Trophoblast cell (in vitro differentiated cells and primary cell): ENCODE measurements at places on chromosomes 13 and 19.
A peak's percentile ranks its signal among the peaks of the same experiment; 100 is the strongest.

GRCh38 chr19:55173714-55174409, 6.2 kb downstream of the SYT5 start:
- peak; percentile 27 for DNase-seq

GRCh38 chr13:114115191-114115671, 17.2 kb downstream of the RASA3 start:
- DNase-seq = peak; percentile 31

DNA sequence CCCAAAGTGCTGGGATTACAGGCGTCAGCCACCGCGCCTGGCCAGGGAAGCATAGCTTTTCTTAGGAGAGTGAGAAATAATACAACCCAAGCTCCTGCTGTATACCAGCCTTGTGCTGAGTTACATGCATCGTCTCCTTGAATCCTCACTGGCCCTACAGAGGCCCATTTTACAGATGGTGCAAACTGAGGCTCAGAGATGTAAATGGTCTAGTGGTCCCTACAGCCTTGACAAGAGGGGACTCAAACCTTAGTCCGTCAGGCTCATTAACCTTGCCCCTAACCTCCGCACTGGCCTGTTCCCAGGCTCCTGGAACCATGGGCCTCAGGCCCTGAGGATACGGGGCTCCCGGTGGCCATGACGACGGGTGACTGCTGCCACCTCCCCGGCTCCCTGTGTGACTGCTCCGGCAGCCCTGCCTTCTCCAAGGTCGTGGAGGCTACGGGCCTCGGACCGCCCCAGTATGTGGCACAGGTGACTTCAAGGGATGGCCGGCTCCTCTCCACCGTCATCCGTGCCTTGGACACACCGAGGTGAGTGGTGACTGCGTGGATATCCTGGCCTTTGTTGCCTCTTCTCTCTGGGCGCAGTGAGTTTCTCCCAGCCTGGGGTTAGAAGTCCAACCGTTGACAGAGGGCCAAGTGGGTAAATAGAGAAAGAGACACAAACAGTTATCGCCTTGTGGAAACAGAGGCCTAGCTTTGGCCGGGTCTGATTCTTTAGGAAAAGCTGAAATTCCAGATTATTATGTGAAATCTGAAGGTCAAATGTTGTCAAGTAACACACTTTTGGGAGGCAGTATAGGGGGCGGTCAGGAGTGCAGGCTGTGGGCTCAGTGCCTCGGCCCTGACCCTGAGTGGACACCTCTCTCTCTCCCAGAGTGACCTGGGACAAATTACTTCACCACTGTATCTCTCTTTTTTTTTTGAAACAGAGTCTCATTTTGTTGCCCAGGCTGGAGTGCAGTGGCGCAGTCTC, 8.7 kb downstream of the MARCHF2 start:
- no peak for DNase-seq

DNA sequence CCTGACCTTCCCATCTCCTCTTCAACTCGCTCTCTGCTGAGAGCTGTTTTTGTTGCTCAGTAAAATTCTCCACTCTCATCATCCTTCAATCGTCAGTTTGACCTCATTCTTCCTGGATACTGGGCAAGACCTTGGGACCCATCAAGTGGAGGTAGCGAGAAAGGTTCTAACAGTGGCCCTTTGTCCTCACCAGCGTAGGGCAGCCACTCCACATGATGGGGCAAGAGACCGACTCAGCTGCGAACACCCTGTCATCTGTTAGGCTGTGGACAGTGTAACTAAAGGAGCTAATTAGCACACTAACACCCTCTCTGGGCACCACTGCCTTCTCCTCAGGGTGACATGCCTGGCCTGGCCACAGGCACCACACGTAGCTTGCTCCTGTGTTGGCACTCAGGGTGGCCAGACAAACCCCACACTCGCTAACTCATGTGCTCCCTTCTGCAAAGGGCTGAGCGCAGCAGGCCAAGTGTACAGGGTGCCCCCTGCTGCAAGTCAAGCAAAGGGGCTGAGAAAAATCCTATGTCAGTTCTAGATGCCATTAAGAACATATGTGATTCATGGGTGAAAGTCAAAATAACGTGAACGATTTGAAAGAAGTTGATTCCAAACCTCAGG, 1216.0 kb downstream of the SLITRK5 start:
- no peak for DNase-seq

GRCh38 chr19:35399231-35399630, 28.4 kb downstream of the GPR42 start:
- no peak for DNase-seq

GRCh38 chr19:18440936-18441803, 3.2 kb upstream of the ISYNA1 start:
- DNase-seq = no peak

DNA sequence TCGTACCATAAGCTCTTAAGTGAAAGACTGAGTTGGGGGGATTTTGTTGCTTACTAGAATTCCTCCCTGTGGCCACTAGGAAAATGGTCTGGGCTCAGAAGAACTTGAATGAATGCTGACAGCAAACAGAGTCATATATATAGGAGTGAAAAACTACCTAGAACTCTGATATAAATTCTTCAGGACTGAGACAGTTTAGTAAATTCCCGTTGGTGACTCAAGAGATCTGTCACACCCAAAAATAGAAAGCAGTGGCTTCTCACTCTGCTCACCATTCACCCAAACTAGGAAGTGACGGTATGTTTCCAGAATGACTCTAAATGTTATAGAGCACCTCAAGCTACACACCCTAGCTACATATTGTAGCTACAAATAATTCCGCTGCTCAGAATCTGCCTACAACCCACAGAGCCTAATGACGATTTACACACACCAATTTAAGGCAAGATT, 116.2 kb downstream of the TBC1D4 start:
- DNase-seq = peak; percentile 30

DNA sequence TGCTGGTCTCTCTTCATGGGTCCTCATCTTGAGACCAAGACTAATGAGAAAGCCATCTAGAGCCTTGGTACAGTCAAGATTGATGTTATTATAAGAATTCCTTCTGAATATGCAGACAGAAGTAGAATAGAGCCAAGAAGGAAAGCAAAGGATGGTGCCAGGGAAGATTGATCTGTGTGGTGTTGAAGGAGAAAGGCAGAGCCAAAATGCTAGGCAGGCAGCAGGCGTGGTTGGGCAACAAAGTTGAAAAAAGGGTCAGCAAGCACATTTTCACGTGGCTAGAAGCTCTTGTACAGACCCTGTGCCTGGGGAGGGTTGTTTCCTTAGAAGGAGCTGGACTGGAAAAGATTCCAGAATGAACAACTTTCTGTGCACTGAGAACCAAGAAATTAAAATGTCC, 319.7 kb upstream of the ARGLU1 start:
- no peak for DNase-seq

GRCh38 chr13:99367663-99368448, 60.7 kb upstream of the GPR183 start:
- no peak for DNase-seq

GRCh38 chr19:15671237-15671821, 1.6 kb upstream of the CYP4F12 start:
- DNase-seq = no peak

- peak; percentile 29 for DNase-seq
Observed at GRCh38 chr13:70042193-70042592, 65.4 kb upstream of the ATXN8OS start.

- DNase-seq = no peak
Observed at GRCh38 chr13:50326271-50326670, 311.0 kb downstream of the KCNRG start.

GRCh38 chr13:27449081-27449603, 1.2 kb downstream of the MTIF3 start:
- no peak for DNase-seq

DNA sequence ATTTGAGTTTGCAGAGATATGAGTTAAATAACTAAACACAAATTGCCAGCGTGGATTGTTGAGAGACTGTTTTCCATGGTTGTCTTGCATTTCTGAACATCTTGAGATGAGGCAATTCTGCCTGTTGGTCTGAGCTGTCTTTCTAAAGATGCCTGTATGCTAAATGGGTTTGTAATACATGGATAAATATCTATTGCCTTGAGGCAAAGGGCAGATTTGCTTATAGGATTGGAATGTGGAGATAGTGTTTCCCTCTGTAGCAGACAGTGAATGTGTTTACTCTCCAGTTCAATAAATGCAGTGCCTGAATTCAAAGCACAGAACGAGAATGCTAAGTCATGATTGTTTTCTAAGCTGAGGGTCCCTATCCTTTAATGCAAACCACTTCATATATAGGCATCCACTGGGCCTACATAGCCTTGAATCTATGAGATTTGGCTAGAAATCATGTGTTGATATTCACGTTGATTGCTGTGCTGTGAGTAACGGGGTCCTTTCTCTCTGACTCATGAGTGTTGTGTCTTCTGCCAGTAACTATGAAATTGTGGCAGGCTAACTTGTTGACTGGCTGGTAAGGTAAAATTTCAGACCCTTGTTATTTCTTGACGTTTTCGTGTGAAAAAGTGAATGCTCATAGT, 2554.8 kb downstream of the PCDH9 start:
- DNase-seq = peak; percentile 80

DNA sequence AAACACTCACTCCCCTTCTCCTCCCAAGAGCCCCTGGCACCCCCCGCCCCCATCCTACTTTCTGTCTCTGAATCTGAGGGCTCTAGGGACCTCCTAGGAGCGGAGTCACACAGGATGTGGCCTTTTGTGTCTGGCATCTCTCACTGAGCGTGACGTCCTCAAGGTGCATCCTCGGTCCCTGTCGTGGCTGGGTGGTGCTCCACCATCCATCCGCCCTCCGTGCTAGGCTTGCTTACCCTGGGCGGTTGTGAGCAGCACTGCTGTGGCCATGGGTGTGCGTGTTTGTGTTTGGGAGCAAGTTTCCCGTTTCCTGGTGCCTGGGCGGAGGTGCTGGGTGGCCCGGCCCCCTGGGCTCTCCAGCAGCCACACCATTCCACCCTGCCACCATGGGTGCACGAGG, 12.2 kb downstream of the PLEKHJ1 start:
- no peak for DNase-seq

DNA sequence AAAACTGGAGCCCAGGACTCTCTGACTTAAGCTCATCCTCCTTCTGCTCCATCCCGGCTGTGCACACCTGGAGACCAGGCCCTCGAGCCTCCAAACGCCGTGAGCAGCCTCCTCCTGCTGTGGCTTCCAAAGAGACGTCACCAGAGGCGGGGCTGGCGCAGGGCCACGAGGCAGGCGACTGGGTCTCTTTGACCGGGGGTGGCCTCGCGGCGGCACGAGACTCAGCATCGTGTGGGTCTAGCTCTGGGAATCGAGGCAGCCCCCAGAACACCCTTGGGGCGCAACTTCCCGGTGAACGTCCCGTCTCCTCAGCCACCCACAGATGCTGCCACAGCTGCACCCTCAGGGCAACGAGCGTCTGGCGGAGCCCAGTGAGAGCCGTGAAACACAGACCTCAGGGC, 22.8 kb downstream of the RASA3 start:
- DNase-seq = no peak

DNA sequence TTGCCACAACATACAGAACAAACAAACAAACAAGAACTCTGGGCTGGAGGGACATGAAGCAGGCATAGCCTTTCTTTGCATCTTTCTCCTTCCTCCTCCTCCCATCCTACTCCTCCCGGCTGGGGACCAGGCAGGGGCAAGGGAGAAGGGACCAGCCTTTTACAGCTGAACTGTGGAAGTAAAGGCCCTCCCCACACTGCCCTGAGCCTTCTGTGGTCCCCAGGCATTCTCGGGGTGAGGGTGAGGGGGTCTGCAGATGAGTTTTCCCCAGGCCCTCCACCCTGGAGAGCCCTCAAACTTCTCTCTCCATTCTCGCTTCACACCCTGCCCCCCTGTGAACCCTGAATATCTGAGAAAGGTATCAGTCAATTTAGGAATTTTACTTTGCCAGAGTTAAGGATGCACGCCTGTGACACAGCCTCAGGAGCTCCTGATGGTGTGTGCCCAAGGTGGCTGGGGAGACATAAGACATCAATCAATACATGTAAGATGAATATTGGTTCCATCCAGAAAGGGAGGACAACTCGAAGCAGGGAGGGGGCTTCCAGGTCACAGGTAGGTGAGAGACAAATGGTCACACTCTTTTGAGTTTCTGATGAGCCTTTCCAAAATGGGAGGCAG, 170.9 kb downstream of the COL4A1 start:
- no peak for DNase-seq

DNA sequence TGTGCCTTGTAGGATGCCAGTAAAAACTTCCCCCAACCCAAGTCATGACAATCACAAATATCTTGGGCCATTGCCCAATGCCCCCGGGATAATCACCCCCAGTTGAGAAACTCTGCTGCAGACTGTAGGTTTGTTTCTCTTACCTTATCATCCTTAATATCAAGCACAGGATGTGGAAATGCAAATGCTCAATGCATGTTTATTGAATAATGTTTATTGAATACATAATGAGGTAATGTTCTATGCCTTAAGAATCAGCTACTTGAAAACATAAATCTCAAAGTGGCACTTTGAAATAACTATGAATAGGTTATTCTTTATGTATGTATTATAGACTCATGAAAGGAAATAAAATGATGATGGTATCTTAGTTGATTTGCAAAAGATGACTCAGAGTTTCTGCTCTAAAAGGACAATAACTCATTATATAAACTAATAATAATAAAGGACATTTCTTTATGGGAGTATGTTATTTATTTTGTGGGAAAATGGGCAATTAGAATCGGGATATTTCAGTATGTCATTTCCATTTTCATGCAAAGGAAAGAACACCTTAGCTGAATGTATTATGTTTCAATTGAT, 414.2 kb downstream of the EFNB2 start:
- no peak for DNase-seq

GRCh38 chr19:23415034-23415433, 19.8 kb upstream of the ZNF91 start:
- DNase-seq = no peak

GRCh38 chr19:29528350-29528945, 2.7 kb downstream of the VSTM2B start:
- DNase-seq = peak; percentile 60

- DNase-seq = peak; percentile 14
Observed at GRCh38 chr19:51433043-51433442, 15.6 kb upstream of the SIGLEC10 start.

DNA sequence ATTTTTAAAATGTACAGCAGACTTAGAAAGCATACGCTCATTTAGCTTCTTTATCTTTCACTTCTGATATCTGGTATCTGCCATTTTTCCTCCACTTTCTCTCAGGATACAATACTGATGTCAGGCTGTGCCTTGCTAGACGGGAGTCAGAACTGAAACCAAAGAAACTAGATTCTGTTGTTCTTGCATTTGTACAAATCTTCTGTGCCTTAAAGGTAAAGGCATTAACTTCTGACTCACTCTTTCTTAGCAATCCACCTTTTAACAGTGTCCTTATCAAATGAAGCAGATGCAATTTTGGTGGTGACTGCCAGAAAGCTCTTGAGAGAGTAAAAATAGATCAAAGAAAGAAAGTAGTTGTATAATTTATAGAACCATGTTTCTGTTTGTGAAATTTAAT, 370.4 kb downstream of the PCDH20 start:
- no peak for DNase-seq

DNA sequence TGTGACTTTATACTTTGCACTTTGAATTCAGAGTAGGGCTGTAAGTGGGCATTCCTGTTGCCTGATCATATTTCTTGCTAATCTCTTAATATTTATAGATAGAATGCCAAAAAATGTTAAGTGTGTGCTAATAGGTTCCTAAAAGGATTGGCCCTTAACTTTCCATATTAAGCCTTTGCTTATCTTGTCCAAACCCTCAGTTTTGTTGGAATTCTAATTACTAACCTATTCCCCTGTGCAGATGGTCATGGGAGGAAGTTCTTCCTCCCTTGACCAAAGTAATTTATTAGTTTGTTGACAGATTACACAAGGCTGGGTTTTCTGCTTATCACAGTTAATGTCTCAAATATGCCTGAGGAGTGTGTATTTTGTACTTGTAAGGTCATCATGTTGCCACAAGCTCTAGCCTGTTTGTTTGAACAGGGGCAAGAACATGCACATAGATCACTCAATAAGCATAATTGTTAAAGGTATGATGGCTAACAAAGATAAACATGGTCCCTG, 541.1 kb upstream of the SPRY2 start:
- DNase-seq = no peak
